ENCODE measurements at places on chromosomes 3 and 15.

GRCh38 chr15:42267286-42267685, 5.7 kb upstream of the GANC start:
- no peak for DNase-seq

DNA sequence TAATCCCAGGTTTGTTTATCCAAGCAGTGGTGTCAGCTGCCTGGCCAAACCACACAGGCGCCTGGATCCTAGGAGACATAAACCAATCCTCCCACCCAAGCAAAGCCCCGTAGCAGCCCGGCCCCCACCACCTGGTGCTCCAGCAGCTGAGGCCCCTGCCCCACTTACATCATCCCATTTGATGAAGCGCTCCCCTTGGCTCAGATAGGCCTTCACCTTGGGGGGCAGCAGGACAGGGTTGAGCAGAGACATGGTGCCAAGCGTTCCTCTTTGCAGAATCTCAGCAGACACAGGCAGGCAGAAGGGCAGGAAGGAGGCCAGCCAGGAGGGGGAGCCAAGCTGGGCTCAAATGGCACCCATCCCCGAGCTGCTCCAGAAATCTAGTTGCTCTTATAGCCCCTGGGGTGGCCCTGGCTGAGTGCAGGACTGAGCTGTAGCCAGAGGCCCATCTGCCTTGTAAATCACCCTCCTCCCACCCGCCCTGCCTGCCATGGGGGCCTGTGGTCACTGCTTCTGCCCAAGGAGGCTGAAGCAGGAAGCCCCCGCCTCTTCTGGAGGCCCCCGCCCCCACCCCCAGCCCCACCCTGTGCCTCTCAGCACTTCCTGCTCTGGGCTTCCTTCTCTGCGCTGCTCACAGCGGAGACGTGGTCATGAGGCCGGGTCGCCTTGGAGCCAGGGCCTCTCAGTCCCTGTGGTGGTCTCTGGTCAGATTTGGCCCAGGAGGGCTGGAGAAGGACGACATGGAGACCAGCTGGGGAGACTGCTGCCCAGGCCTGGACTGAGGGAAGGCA, at the start of gene PLCB2:
TSS of gene PLCB2 (minus strand) at position 515 of the 791 bp plus-strand sequence. CDS start at position 252, 263 bp downstream.
- no peak for DNase-seq

GRCh38 chr3:189363590-189364255, 192.0 kb downstream of the TPRG1 start:
- no peak for DNase-seq

GRCh38 chr15:73273181-73274002, 95.4 kb downstream of the HCN4 start:
- DNase-seq, result peak; percentile 20

DNA sequence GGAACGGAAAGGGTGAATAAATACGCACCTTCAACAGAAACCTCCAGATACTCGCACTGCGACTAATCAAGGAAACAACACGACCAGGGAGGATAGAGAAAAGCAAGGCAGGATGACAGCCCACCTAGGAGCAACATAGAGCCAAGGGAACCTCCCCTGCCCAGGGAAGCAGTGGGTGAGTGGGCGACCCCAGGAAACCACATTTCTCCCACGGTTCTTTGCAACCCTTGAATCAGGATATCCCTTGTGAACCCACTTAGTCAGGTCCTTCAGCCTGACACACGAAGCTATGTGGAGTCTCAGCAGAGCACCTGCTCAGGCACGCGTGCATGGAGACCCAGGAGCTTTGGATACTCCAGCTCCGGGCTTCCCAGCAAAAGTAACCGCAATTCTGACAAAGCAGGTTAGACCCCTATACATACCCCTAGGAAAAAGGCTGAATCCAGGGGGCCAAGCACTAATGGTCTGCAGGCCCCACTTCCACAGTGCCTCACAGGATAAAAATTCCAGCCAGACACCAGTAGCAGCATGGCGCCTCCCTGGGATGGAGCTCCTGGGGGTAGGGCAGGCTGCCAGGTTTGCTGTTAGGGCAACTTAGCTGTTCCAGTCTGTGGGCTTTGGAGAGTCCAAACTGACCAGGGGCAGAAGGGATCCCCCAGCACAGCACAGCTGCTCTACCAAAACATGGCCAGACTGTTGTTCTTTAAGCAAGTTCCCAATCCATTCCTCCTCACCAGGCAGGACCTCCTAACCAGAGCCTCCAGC, 38.4 kb upstream of the PXYLP1 start:
- no peak for DNase-seq

- DNase-seq, result no peak
These were observed 87.2 kb downstream of the DNAJC13 start for GRCh38 chr3:132504375-132504933.

GRCh38 chr3:188153437-188154013, 432 bp upstream of the LPP start:
- peak; percentile 24 for DNase-seq

DNA sequence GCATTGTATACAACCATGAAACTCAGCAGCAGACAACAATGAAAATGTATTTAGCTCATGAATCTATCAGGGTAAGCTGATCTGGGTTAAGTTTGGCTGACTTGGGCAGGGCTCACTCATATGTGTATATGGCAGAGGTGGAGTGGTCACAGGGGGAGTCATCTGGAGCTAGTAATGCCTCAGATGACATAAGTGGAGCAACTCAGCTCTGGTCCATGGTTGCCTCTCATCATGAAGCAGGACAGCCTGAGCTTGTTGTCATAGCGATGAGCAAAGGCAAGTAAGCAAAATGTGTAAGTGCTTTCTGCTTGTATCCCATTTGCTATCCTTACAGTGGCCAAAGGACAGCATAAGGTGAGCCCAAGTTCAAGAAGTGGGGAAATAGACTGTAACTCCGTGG, 64.5 kb downstream of the ALCAM start:
- DNase-seq, result no peak

- no peak for DNase-seq
These were observed 44.8 kb downstream of the CCR3 start for GRCh38 chr3:46286947-46287565.

GRCh38 chr3:47156396-47156795, 7.5 kb downstream of the SETD2 start:
- no peak for DNase-seq

- DNase-seq, result no peak
These were observed 34.5 kb upstream of the BNC1 start for GRCh38 chr15:83318861-83319415.

- DNase-seq, result no peak
These were observed 12.5 kb downstream of the RASA2 start for GRCh38 chr3:141499284-141499683.

DNA sequence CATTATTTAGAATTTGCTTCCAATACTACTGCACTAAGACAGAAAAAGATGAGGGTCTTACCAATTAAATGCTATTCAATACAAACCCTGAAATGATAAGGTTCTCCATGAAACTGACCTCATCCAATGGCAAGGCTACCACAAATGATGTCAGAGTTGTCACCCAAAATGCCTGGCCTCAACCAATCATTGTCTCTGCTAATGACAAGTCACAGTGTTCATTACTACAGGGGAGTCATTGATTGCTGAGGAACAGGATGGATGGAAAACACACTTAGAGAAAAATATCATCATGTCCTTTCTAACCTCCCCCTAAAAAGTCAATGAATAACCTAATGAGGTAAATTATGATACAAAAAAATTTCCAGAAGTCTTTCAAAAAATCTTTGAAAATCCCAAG, 91.0 kb downstream of the FOXP1 start:
- no peak for DNase-seq

GRCh38 chr3:119636891-119637611, 23.3 kb downstream of the POPDC2 start:
- DNase-seq, result no peak

- no peak for DNase-seq
These were observed 71.1 kb upstream of the CCNL1 start for GRCh38 chr3:157231071-157231470.

DNA sequence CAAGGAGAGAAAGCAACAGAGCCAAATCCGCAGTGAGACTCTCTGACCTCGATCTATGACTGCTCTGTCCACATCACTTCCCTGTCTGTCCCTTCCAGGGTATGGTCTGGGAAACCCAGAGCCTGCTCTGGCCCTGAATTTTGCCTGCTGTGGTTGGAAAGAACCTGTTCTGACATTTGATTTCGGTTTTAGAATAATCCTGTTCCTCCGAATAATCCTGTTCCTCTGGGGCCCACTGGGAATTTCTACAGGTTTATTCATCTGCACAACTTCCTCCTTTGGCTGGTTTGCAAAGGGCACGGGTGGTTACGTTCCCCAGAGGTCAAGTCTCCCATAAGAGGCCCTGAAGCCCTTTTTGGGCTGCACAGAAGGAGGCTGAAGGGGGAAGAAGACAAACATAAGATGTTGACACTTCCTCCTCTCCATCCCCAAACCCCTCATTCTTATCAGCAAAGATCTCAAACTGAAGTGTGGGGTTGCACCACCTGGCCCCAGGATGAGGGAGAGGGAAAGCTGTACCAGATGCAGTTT, 10.6 kb downstream of the LAMP3 start:
- DNase-seq, result no peak
